ENCODE measurements at places on chromosomes 6 and 20.

GRCh38 chr20:3744806-3745685 lies 12.6 kb downstream of the HSPA12B start:
- DNase-seq, result peak; percentile 68

DNA sequence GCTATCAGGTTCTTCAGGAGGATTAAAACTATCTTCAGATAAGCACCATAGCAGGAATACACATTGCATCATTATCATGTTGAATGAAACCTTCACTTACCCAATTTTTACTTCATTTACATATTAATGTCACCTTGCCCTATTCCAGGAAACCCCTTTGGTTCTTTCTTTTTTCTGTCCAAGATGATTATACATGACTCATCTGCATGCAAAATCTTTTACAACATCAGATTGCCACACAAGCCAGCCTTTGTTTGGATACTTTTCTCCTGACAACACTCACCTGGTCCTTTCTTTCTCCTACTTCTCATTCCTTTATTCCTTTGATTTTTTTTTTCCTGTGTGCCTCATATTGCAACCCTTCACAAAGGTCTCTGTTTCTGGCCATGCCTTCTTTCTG lies 200.5 kb upstream of the POU3F2 start:
- DNase-seq, result no peak

DNA sequence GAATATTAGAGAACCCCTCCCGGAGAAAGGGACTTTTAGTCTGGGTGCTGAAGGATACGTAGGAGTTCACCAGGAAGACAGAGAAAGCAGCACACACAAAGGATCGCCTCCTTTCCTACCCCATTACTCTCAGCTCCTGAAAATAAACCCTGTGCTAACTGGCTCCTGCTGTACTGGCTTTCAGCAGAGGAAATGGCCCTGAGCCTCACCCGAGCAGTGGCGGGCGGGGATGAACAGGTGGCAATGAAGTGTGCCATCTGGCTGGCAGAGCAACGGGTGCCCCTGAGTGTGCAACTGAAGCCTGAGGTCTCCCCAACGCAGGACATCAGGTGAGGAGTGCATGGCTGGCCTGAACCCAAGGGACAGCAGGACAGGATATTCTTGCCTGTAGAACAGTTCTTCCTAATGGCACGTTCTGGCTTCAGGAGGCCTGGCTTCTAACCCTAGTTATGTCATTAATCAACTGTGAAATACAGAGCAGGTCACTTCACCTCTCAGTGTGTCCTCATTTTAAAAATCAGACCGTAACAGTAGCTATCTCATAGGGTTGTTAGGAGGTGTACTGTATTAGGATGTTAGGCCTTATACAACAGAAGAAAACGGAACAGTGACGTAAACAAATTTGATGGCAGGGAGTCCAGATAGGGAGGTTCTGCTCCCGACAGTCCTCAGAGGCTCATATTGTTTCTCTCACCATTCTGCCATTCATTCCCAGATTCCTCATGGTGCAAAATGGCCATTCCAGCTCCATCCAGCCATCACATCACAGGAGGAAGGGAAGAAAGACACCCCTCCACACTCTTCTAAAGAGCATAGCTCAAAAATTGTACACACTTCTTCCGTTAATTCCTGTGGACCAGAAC lies 1.8 kb downstream of the RBCK1 start:
- DNase-seq, result no peak

GRCh38 chr6:16602035-16602434 lies 159.2 kb downstream of the ATXN1 start:
- DNase-seq, result no peak

GRCh38 chr20:6780433-6781190 lies 13.1 kb downstream of the BMP2 start:
- DNase-seq, result no peak

GRCh38 chr6:13813621-13814175 lies 659 bp downstream of the MCUR1 start:
- peak; percentile 4 for DNase-seq

GRCh38 chr6:46651816-46652215 lies 802 bp downstream of the CYP39A1 start:
- no peak for DNase-seq

- DNase-seq, result no peak
Observed at GRCh38 chr6:113967777-113968176, 3.2 kb downstream of the HDAC2 start.

DNA sequence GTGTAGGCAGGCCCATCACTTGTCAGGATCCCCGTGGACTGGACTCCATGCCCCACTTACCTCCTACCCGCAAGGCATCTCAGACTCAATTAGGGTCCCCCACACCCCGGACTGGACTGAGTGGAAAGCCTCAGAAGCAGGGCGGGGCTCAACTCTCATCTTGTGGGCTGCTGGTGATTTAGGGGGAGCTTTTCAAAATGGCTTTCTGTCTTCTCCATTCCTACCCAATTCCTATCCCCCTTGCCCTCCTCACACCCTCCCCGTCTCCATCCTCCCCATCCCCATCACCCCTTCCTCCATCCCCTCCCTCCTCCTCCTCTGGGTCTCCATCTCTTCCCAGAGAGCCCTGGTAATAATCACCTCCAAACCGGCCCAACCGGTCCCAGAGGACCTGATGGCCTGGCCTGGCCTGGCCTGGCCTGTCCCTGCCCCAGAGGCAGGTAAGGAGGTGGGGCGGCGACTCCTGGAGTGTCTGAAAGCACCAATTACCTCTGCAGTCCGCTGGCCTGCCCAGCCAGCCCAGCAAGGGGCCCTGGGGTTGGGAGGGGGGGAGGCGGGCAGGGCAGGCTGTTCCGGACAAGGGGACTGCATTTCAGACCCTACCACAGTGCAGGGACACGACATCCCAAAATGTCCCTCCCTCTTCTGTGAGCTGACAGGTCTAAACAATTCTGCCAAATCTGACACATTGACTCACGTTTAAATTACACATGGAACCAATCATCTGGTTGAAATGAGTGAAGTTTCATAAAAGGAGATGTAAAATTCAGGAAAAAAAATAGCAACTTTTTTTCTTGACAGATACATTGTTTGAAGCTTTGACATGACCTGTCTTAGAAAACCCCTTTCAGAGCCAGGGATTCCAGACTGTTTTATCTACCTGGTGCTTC lies 24.8 kb downstream of the MAFB start:
- no peak for DNase-seq

DNA sequence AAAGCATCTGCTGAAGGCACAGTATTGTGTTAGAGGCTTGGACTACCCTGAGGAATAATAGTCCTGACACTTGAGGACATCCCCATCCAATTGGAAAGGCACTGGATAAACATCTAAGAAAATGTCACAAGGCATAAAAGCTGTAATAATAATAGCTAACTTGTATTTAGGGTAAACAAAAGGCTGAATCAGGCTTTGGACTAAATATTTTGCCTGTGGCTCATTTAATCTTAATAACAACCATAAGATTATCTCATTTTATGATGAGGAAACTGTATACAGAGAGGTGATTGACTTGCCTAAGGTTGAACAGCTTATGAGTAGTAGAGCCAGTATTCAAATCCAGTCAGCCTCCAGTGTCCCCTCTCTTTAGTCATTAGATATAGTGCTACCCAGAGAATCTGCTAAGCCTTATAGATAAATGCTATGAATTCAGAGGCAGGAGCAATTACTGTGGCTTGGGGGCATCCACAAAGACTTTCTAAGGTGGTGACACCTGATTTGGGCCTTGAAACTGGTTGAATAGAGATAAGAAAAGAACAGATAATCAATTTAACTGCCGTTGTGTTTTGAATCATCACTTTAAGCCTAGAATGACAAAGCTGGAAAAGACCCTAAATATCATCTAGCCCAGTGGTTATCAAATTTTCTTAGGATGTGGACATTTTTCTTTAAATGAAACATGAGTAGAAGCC lies 7.5 kb upstream of the ZSWIM1 start:
- no peak for DNase-seq

- no peak for DNase-seq
Observed at GRCh38 chr6:6857528-6857927, 250.2 kb upstream of the RREB1 start.

- DNase-seq, result no peak
Observed at GRCh38 chr6:87588756-87589407, 905 bp downstream of the RARS2 start.

DNA sequence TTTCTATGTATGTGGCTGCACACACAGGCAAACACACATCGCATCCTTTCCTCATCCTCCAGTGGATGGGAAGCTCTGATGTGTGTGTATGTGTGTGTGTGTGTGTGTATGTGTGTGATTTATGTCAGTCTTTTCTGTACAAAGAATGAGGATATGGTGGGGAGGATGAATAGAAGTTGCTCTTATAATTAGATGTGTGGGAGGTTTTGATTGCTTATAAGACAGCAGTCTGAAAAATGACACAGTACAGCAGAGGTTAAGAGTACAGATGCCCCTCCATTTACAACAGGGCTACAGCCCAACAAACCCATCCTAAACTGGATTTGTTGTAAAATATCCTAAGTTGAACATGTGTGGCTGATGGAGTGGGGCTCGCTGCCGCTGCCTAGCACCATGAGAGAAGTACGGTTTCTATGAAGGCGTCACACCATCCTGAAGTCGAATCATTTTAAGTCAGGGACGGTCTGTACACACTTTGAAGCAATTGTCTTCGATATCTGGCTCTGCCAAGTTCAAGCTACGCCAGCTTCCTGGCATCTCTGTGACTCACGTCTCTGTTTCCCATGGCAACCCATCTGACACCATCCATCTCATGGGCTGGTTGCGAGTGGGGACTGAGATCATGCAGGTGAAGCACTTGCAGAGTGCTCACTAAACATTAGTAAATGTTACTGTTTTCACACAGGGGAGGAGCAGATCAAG lies 252.6 kb downstream of the MYLK4 start:
- no peak for DNase-seq

GRCh38 chr6:41036601-41037000 lies 2.4 kb downstream of the UNC5CL start:
- DNase-seq, result no peak

DNA sequence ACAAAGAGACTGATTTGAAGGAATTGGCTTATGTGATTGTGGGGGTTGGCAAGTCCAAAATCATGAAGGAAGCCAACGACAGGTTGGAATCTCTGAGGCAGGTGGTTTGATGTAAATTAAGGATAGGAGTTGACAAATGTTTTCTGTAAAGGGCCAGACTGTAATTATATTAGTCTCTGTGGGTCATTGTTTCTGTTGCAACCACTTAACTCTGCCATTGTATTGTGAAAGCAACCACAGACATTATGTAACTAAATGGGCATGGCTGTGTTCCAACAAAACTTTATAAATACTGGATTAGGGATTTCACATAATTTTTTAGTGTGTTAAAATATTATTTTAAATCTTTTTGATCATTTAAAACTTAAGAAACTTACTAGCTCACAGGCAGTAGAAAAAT lies 199.2 kb upstream of the MYLIP start:
- DNase-seq, result no peak

DNA sequence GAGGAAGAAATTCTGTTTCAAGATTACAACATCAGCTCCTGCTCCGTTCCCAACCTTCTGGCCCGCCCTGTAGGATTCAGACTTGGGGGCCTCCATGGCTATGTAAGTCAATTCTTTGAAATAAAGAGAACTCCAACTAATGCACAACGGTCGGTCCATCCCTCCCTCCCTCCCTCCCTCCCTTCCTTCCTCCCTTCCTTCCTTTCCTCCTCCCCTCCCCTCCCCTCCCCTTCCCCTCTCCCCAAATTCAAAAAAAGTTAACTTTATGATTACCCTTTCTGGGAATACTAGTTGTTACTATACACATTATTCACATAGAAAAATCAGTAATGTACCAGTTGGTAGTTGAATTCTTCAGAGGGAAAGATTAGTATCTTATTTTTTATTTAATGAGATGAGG lies 179.7 kb upstream of the AGPAT4 start:
- no peak for DNase-seq

GRCh38 chr20:11581271-11581670 lies 336.4 kb upstream of the BTBD3 start:
- no peak for DNase-seq

GRCh38 chr6:130362128-130362527 lies 3.7 kb upstream of the TMEM200A start:
- no peak for DNase-seq

- DNase-seq, result no peak
Observed at GRCh38 chr6:141203902-141204575, 928.7 kb upstream of the GJE1 start.

GRCh38 chr6:158943380-158944032 lies 56.5 kb downstream of the RSPH3 start:
- DNase-seq, result no peak

DNA sequence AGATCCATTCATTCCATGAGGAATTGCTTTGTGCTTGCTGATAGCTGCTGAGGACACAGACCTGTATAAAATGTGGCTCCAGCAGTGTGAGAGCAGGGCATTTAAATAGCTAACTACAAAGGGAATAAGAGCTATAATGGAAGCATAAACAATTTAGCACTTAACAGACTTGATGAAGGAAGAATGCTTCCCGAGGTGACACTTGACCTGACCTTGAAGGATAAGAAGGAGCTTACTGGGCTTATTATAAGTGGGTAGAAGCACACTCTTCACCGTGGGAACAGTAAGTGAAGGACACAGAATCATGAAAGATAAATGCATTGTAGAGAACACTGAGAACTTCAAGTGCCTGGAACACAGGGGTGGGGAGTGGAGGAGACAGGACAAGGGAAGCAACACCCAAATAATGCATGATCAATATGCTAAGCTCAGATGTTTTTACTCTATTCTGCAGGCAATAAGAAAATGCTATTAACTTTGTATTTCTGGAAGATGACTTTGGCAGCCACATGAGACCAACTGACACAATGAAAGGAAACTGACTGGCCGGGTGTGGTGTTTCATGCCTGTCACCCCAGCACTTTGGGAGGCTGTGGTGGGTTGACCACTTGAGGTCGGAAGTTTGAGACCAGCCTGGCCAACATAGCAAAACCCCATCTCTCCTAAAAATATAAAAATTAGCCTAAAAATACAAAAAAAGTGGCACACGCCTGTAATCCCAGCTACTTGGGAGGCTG lies 84.2 kb downstream of the EPB41L2 start:
- no peak for DNase-seq

- DNase-seq, result no peak
Observed at GRCh38 chr20:39876976-39877635, 811.9 kb downstream of the MAFB start.

- DNase-seq, result peak; percentile 4
Observed at GRCh38 chr6:22062807-22063408, 233.9 kb downstream of the PRL start.

DNA sequence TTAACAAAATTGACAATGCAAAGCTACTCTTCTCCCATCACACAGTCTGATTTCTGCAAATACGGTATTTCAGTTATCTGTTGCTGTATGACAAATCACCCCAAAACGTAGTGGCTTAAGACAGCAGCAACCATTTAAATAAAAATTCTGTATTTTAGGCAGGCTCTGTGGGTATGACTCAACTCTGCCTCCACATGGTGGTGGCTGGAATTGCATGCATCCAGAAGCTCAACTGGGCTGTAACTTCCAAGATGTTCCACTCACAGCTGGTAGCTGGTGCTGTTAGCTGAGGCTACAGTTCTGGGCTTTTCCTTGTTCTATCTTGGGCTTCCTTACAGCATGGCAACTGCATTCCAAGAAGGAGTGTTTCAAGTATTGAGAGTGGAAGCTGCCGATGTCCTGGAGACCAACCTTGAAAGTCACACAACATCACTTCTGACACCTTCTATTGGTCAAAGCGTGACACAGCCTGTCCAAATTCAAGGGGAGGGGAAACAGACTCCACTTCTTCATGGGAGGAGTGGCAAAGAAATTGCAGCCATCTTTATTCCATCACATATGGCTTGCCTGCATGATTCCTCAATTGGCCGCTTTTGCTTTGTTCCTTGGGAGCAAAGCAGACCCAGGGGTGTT lies 39.7 kb upstream of the TULP1 start:
- DNase-seq, result peak; percentile 32
